ENCODE measurements at places on chromosomes 13 and 19.

DNA sequence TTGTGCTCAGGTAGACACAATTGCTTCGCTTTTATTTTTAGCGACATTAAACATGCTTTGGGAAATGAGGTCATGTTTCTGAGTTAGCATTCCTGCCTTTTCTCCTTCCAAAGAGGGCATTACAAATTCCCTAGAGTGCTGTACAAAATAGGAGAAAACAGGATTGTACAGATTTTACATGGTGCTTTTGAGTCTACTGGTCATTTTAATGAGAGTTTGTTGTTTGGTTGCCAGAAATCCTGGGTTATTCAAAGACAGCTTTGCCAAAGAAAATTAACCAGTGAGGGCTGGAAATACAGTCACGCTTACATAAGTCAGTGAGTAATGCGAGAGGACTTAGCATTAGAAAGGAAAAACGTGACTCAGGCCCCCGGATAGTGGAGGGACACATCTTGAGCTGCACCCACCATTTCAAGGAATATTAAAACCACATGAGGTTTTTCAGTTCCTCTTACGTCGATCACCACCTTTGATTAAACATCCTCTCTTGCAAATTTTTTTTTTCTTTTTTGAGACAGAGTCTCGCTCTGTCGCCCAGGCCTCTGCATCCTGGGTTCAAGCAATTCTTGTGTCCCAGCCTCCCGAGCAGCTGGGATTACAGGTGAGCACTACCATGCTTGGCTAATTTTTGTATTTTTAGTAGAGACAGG is 55.4 kb downstream of the SACS start:
- DNase-seq, result peak; percentile 100

- no peak for DNase-seq
Measured at GRCh38 chr19:40281381-40282208, 3.5 kb downstream of the AKT2 start.

GRCh38 chr13:64414381-64414780 is 2815.8 kb downstream of the PCDH9 start:
- peak; percentile 3 for DNase-seq

- no peak for DNase-seq
Measured at GRCh38 chr19:418761-419671, 10.1 kb upstream of the C2CD4C start.

- no peak for DNase-seq
Measured at GRCh38 chr19:38221919-38222830, 1.8 kb downstream of the DPF1 start.

GRCh38 chr19:15367439-15367838 is 12.1 kb downstream of the AKAP8 start:
- DNase-seq, result no peak

GRCh38 chr13:36772853-36773252 is 46.2 kb upstream of the RFXAP start:
- DNase-seq, result no peak

- no peak for DNase-seq
Measured at GRCh38 chr13:35926859-35927530, 204.2 kb downstream of the DCLK1 start.
